KBM-7 (cell line): ENCODE measurements at places on chromosomes 11 and 22.

GRCh38 chr11:94832604-94833235 lies 64.6 kb downstream of the AMOTL1 start:
- no peak for DNase-seq

DNA sequence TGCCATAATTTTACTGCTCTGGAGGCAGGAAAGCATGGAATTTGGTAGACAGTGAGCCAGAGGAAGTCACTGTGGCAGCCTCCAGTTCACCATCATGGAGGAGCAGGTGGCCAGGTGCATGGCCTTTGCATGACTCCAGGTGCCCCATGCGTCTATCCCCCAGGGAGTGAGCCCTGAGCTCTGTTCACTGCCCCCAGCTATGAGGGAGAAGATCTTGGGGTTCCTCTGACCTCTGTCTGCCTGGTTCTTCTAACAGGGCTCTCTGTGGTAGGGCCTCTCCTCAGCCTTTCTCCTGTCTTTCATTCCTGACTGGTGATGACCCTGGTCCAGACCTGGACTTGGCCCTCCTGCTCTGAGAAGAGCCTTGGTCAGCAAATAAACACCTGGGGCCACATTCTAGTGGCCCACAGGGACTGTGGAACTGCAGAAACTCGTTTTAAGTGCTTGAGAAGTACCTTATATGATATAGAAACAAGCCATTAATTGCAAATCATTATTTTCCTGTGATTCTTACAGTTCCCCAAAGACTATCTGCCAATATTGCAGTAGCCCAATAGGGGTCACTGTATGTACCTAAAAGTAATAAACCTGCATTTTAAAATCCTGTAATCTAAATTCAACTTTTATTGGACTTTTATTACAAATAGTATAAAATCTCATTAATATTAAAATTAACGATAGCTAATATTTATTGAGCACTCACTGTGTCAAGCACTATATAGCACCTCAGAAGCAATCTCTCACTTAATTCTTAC lies 120.0 kb upstream of the SYT13 start:
- no peak for DNase-seq

DNA sequence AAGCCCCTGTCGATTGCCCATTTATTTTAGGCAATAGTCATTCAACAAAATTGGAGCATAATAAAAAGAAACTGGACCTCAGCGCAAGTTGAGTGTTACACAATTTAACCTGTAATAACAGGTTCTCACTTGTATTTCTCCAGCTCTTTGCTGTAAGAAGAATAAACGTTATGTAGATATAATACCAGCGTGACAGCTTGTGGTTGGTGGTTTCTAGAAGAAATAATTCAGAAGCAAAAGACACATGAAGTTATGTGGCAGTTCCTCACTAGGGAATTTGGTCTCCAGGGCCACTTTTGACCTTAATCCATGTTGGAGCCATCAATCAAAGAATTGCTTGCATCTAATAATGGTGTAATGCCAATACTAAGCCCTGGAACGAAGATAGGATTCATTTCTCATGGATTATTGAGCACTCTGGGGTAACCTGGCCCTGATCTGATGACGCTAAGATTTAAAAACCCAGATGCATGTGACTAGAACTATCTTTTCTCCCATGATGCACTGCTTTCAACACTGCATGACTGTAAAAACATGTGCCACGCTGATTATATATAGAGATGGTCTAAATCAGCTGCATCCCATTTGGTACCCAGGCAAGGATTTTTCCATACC lies 129.7 kb upstream of the LDLRAD3 start:
- DNase-seq = no peak

DNA sequence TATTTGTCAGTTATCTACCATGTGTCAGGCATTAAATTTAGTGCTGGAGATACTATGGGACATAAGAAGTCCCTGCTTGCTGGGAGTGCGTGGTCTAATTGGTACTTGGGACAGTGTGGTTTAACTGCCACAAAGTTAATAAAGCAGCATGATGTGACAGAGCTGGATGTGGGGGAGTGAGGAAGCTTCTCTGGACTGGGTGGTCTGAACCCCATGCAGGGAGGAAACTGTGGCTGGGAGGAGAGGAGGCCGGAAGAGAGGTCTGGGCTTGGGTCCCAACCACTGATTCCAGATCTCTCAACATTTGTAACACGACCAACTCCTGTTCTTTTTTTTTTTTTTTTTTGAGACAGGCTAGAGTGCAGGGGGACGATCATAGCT lies 37.1 kb downstream of the ST3GAL4 start:
- peak; percentile 99 for DNase-seq

GRCh38 chr11:61830237-61831105 lies 2.4 kb downstream of the FADS2 start:
- no peak for DNase-seq

GRCh38 chr11:70142221-70142875 lies 60.7 kb upstream of the FADD start:
- no peak for DNase-seq

GRCh38 chr22:44379817-44380755 lies 67.3 kb upstream of the SHISAL1 start:
- DNase-seq = no peak

- no peak for DNase-seq
These were observed 23.5 kb downstream of the RNF214 start for GRCh38 chr11:117255966-117256365.

- no peak for DNase-seq
These were observed 17.8 kb upstream of the RCN1 start for GRCh38 chr11:32072872-32073643.

DNA sequence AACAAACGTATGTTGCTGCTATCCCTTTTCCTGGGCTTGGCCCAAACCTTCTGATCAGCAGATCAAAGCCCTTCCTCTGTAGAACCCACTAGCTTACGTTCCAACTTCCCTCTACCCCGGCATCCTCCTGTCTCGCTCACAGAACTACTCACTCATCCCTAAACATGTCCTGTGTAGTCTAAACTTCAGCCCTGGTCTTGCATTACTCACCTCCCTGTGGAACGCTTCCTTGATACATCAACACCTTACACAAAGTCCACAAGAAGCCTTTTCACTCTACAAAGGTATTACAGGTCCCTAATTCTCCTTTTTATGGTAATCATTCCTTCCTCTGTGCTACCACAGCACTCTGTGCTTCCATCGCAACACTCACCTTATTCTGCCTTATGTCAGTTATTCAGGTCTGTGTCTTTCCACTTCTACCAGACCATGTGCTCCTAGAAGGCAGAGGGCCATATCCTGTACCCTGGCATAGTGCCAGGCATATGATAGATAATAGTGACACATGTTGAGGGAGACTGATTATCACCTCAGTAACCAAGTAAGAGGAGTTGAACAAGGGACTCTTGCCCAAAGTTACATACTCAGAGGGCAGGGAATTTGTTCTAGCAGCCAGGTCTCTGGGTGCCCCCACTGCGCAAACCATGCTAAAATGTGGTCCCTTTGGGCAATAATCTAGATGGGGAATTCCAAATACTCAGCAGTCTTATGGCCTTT lies 41.6 kb downstream of the USP35 start:
- no peak for DNase-seq

- DNase-seq = no peak
These were observed 33.4 kb downstream of the PPARA start for GRCh38 chr22:46183733-46184132.

GRCh38 chr11:766106-766935 lies 11.0 kb downstream of the GATD1 start:
- DNase-seq = no peak

DNA sequence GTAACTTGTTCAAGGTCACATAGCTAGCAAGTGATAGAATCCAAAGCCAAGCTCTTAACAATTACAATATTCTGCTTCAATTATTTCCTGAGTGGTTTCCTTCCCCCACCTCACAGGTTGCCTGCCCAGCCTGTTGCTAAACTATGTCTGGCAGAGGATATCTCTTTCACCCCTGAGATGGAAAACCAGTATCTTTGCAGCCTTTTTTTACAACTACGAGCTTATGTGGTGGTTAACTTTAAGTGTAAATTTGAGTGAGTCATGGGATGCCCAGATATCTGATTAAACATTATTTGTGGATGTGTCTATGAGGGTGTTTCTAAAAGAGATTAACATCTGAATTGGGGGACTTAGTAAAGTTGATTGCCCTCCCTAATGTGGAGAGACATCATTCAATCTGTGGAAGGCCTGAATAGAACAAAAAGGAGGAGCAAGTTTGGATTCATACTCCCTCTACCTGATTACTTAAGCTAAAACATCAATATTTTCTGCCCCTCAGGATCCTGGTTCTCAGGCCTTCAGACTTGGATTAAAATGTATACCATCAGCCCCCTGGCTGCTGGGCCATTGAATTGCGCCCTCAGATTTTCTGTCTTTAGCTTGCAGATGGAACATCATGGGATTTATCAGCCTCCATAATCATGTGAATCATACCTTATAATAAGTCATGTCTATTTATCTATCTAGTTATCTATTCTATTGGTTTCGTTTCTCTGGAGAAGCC lies 911.9 kb downstream of the METTL15 start:
- no peak for DNase-seq

GRCh38 chr22:25966448-25966913 lies 202.8 kb upstream of the SEZ6L start:
- DNase-seq = no peak

GRCh38 chr11:115759622-115760460 lies 255.6 kb upstream of the CADM1 start:
- no peak for DNase-seq

DNA sequence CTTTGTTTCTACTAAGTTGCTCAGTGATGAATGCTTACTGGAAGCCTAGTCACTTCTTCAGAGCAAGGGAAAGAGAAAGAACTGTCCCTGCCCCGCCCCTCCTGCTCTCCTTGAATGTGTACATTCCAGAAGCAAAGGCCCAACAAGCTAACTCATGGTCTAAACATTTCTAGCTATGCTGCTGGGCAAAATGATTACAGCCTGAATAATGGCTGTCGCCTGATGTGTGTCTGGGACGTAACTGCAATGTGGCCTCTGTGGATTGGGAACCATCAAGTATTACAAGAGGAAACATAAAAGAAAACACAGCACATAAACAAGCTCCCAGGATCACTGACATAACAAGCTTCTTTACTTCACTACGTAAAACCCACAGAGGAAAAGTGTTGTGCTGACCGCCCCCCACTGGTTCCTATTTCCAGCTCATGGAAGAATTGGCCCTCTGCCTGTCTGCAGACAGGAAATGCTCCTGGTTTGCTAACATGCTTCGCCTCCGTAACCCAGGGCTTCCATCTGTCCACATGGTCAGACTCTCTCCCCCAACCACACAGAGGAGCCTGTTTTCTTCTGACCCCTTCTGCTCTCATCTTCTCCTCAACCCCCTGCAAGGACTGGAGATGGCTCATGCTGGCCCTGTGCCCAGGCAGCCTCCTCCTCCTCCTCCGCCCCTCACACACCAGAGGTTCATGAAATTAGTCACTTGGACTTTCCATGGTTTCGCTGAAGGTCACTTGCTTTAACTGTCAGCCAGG lies 187.2 kb downstream of the MAML2 start:
- peak; percentile 75 for DNase-seq

DNA sequence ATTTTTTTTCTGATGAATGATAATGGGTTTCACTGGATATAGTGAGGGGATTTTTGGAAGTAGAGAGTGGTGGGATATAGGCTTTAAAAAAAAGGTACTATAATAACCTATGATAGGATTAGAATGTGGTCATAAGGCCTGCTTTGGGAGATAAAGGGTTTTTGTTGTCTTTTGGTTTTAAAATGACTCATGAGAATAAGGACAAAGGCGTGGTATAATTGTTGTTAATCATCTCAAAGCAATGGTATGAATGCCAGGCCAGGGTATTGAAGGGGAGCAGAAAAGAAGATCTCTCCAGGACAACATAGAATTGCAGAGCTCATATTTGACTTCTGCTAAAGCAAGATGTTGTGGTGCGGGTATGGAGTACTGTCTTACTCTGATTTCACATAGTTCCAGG lies 579.4 kb downstream of the JRKL start:
- DNase-seq = no peak

GRCh38 chr11:78419327-78419726 lies 1.7 kb upstream of the GAB2 start:
- DNase-seq = no peak

DNA sequence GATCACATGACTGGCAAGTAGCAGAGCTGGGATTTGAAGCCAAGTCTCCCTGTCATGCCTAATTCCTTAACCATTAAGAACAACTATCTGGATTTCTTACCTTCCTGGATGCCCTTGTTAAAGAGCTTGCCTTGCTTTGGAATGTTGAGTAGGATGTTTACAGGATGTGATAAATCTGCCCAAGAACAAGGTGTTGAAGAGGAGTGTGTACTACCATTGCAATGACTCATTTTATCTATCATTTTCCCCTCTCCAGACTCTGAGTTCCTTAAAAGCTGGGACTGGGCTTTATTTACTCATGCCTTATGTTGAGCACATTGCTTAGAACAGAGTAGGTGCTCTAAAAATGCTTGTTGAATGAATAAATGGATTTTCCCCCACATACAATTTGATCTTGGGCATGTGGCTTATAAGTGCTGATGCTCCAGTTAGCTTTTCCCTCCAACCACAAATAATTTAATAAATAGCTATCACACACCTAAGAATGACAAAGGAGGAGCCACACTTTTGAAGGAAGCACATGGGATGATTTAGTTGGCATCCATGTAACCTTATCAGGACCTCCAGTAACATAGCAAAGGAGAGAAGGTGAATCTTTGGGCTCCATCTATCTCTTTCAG lies 268.6 kb upstream of the SESN3 start:
- no peak for DNase-seq

GRCh38 chr11:35127619-35128018 lies 11.4 kb upstream of the CD44 start:
- no peak for DNase-seq

DNA sequence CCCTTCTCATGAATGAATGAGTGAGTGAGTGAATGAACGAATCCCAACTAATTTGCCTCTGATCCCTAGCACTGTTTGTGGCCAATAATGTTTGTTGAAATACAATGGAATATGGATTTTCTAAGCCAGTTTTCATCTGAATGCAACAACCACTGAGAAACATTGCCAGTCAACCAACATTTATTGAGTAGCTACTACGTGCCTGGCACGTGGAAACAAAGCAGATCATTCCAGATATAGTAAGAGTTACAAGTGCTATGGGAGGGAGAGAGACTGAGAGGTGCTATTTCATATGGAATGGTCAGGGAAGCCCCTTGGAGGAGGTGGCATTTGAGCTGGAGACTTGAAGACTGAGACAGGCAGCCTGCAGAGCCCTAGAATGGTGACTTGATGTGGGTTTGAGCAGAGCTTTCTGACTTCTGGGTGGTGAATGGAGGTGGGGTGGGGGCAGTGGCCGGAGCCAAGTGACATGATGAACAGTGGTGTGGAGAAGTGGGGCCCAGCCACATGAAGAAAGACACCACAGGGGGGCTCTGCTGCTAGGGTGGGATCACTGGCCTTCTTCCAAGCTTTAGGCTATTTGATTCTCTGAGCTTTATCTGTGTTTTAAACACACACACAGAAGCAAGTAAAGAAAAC lies 35.1 kb upstream of the SMTN start:
- no peak for DNase-seq
